Fibroblast of skin of left quadriceps (primary cell): ENCODE measurements at places on chromosomes 6 and 20.

DNA sequence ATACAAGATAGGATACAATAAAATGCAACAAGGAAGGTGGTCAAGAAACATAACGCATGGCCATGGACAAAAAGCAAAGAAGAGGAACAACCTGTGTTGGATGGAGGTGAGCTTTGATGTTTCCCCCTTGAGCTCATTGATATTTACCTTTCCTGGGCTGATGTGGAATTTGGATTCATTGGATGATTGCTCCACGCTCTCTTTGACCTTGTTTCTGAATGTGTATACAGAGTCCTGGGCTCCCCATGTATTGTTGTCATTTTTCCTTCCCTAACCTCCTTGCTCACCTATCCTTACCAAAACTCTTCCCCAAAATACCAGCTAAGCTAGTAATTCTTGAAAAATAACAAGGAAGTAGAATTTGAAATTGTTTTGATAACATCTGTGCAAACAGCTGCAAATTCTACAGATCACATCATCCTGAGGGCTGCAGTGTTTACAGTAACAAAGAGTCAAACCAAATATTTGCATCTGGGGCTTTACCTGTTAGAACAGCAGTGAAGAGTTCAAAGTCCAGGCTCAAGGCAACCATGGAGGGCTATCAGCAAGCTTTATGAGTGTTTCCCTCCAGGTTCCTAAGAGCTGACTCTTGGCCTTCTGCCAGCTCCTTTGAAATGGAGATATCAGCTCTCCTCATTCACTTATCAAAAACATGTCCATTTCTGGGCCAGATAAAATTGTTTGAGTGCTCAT, 214.3 kb upstream of the MARCKS start:
- no peak for DNase-seq

GRCh38 chr20:9363673-9364072, 150.7 kb upstream of the LAMP5 start:
- no peak for DNase-seq

GRCh38 chr6:109303164-109303563, 79.1 kb downstream of the CD164 start:
- DNase-seq = no peak

GRCh38 chr6:166900130-166900708, 56.1 kb downstream of the RNASET2 start:
- DNase-seq = no peak

- DNase-seq = no peak
Measured at GRCh38 chr6:17031961-17032360, 69.9 kb upstream of the STMND1 start.
